RCC 7860 (cell line): ENCODE measurements at places on chromosomes 3 and 15.
A peak's percentile ranks its signal among the peaks of the same experiment; 100 is the strongest.

- no peak for DNase-seq
Measured at GRCh38 chr3:29976871-29977270, 629.5 kb upstream of the TGFBR2 start.

GRCh38 chr3:6396631-6397030, 464.3 kb upstream of the GRM7 start:
- no peak for DNase-seq

GRCh38 chr3:141950572-141951493, 74.4 kb downstream of the ATP1B3 start:
- DNase-seq, result no peak

GRCh38 chr3:7683426-7683825, 818.2 kb upstream of the LMCD1 start:
- DNase-seq, result no peak

DNA sequence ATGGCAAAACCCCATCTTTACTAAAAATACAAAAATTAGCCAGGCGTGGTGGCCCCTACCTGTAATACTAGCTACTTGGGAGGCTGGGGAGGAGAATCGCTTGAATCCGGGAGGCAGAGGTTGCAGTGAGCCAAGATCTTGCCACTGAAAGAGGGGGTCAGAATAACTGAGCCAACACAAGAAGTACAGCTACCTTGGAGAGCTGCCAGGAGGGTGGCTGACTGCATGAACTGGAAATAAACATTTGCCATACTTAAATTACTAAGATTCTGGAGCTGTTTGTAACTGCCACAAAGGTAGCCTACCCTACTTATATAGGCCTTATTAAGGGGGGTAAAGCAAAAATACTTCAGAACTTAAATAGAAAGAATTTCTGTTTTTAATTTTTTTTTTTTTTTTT, 15.4 kb upstream of the PIK3CB start:
- no peak for DNase-seq

- DNase-seq, result no peak
Measured at GRCh38 chr15:66462627-66463026, 34.9 kb downstream of the SNAPC5 start.

- peak; percentile 36 for DNase-seq
Measured at GRCh38 chr15:61049934-61050333, 179.2 kb downstream of the RORA start.

DNA sequence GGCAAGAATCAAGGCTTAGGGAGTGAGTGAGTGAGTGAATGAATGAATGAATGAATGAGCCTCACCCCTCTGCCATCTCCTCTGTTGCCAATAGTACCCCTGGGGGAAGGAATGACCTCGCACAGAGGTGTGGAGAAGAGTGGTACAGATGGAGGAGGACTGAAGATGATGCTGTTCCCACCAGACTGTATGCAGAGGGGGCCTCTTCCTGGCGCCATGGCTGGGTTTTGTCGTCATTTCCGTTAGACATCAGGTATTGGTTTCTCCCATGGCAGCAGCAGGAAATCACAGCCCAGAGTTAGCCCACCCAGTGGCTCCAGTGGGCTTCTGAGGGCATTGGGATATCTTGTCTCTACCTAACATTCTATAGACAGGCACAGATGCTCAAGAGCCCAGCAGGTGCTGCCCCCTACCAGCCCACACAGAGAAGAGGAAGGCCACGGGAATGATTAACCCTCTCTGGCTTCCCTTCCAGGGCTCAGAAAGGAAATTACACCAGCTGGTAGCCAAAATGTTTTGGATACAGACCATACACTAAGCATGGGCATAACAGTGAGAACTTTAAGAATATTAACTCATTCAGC, 109.8 kb upstream of the SLC6A11 start:
- no peak for DNase-seq

DNA sequence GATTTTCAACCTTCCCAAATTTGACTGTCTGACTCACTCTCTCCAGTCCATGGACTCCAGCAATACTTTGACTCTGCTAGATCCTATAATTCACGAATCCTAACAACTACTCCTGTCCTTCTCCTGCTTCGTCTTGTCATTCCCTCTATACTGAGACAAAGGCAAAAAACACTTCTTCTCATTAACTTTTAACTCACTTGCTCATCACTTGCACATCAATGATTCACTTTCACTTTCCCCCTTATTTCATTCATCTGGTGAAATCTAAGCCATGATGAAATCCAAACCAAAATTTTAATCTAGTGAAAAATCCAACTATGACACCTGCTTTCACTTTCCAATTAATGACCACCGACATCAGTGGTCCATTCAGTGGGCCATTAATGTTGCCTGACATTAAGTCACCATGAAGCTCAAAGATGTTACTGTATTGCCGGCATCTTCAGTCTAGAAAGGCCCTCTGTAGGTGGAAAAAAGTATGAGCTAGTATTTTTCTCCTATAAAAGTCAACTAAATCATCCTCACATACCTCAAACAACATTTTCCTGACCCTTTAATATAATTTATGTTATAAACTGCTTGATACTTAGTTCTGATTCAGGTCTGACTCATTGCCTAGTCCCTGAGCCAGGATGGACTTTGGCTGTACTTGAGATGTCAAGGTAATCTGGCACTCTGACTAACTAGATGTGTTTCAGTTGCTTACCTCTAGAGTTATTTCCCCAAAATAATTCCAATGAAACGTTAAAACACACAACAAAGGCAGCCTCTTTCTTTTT, 158.6 kb downstream of the CNTN6 start:
- peak; percentile 75 for DNase-seq

GRCh38 chr15:30913761-30914160, 10.0 kb downstream of the FAN1 start:
- no peak for DNase-seq

- DNase-seq, result no peak
Measured at GRCh38 chr15:99443056-99443756, 122.6 kb upstream of the MEF2A start.

GRCh38 chr3:124818398-124819091, 68.6 kb downstream of the ITGB5 start:
- no peak for DNase-seq

DNA sequence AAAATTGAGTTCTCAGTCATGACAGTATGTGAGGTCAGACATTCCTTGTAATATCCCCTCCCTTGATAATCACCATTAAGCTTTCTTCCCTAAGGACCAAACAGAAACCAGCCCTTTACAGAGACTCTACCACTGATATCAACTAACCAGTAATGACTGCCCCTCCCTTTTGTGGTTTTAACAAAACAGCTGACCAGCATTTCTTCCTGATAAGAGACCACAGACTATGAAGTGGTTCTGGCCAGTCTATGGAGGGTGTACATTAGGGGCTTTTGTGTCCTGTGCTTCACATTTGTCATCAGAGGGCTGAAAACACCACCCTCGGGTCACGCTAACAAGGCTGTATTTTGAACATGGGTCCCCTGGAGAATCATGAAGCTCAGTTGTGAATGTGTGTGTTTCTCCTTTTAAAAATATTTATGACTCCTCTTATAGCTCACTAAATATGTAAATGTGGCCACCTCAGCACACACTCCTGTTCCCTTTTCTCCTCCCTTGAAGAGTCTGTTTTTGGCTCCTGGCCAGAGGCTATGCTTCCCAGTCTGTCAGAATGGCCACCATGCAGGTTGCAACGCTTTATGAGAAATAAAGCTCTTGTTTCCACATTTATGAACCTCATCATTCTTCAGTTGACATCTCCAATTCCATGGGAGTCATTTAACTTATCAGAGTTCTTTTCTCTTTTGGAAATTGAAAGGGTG, 239.3 kb downstream of the CPNE4 start:
- peak; percentile 18 for DNase-seq

DNA sequence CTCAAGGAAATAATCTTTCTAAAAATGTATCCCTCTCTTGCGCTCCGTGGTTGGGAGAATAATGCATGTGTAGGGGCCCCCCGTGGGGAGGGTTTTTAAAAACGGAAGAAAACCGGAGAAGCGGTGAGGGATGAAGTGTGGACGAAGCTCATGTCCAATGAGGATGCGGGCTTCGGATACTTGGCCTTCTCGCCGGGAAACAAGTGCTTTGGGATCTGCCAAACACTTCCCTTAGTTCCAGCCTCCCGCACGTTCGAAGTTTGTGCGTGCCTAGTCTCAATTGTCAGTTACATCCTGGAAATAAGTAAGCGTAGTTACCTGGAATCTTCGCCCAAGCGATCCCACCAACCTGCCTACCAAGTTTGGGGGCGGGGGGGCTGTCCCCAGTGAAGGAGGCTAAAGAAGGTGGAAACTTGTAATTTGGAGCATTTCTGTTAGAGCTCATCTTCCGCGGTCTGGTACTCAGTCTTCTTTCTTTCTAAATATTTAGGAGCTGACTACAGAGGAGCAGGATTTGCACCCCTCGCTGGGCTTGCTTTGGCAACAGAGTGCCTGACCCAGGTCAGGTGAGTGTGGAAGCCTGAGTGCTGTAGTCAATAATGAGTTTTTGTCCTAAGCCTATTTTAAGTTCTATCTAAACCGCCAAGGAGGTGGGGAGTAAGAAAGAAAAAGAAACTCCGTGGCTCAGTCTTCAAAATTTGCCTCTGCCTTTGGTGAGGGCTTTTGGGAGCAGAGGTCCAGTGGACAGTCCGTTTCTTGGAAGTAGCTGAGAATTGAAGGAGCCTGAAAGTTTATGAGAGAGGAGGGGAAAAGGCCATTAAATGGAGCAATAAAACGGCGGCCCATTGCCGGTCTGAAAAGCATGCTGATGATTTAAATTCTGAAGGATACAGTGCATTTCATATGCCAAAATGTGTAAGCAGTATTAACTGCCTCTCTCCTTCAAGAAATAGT, 1.1 kb downstream of the ITPR1 start:
- no peak for DNase-seq

DNA sequence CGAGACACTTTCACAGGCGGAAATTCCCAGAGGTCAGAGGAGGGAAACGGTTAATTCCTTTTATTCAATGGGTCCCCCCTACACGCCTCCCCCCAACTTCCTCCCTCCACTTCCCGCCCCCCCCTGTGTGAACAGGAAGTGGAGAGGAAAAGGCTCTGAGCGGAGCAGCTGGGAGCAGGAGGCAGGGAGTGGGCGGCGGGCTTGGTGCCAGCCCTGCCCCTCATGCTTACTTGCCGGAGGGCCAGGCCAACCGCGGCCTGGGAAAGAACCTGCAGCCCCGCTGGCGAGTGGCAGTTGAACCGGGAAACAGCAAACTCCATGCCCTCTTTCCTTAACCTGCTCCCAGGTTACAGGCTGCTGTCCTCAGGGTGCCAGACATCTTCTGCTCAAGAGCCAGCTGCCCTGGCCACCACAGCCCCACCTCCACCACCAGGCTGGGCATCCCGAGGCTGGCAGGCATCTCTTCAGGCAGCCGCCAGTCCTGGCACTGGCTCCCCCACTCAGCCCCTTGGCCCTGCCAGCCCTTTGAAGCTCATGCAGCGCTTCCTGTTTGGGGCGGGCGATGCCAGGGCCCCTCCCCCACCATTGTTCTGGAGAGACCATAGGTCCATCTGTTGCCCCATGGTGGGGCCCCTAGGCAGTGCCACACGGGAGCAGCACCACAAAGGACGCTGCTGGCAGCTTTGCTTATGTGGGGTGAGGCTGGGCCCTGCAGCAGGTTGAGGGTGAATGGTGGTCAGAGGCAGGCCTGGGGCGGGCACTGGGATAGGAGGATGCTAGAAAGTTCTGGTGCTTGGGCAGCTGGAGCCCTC, 12.9 kb downstream of the VPS18 start:
- DNase-seq, result no peak

DNA sequence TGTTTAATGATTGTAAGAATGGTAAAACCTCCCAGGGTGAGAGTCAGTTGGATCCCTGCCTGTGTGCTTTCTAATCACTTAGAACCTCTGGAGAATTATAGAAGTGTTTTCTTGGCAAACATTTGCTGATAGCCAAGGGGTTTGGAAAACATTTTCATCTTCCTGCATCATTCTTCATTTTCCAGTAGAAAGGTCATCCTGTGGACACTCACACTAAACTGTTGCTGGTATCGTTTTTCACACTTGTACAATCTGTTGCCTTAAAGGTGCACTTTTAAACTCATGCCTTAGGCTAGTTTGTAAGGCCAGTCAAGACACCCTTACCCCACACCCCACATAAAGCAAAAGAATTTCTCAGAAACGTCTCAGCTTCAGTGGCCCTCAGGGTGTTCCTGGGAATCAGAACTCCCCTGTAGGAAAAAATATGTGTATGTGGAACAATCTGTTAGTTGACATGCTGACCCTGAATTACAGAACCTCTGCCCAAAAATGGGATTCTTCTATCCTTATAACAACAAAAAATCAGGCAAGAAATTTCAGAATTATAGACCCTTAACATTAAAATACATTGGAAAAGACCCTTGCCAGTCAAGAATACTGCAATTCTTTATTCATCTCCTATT, 5.8 kb upstream of the PLD1 start:
- DNase-seq, result no peak

DNA sequence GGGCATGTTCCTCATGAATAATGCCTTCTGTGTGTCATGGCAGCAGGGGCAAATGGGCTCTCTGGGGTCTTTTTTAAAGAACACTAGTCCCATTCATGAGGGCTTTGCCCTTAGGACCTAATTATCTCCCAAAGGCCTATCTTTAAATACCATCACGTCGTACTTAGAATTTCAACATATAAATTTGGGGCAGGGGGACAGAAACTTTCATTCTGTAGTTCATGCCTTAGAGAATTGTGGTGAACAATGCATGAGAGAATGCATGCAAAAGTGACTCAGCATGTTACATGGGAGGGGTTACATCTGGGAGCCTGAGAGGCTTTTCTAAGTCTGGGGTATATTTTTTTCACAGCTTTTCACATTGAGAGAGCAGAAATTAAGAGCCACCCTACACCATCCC, 208.5 kb upstream of the ROPN1 start:
- no peak for DNase-seq

DNA sequence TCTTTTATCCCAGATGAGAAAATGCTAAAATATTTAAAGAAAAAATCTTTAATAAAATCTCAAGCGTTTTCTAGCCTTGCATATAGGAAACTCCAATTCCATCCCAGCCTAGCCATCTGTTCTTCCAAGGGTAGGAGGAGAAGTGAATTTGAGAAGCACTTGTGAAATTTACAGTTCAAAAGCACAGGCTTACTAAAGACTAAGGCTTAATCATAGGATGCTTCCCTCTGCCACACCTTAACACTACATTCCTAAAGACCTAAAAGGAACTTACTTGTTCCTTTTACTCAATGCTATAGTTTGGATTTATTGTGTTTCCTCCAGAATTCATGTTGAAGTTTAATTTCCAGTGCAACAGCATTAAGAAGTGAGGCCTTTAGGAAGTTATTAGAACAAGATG, 764.8 kb upstream of the CADM2 start:
- DNase-seq, result no peak

- no peak for DNase-seq
Measured at GRCh38 chr15:76035593-76035992, 23.4 kb upstream of the NRG4 start.

DNA sequence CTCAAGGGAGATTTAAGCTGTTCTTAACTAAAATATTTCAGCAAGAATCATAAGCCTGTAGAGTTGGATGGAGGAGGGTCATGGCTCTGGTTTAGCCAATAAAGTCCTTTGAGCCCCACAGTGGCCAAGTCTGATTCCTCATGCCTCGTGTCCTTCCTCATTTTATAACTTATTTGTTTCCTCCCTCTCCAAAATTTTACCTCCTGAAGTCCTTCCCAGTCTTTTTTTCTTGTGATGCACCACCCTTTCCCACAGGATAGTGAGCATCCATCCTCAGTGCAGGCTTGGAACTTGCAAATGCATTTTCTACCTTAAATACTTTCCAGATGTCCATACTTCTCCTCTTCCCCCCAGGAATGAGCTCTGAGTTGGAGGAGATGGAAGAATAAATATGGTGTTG, 162.7 kb upstream of the AGTR1 start:
- no peak for DNase-seq
